ENCODE measurements at places on chromosomes 13 and 19.
A peak's percentile ranks its signal among the peaks of the same experiment; 100 is the strongest.

GRCh38 chr19:34172661-34173192 is 423 bp downstream of the LSM14A start:
- DNase-seq, result peak; percentile 57

- no peak for DNase-seq
Measured at GRCh38 chr13:51397262-51397941, 55.4 kb downstream of the INTS6 start.

DNA sequence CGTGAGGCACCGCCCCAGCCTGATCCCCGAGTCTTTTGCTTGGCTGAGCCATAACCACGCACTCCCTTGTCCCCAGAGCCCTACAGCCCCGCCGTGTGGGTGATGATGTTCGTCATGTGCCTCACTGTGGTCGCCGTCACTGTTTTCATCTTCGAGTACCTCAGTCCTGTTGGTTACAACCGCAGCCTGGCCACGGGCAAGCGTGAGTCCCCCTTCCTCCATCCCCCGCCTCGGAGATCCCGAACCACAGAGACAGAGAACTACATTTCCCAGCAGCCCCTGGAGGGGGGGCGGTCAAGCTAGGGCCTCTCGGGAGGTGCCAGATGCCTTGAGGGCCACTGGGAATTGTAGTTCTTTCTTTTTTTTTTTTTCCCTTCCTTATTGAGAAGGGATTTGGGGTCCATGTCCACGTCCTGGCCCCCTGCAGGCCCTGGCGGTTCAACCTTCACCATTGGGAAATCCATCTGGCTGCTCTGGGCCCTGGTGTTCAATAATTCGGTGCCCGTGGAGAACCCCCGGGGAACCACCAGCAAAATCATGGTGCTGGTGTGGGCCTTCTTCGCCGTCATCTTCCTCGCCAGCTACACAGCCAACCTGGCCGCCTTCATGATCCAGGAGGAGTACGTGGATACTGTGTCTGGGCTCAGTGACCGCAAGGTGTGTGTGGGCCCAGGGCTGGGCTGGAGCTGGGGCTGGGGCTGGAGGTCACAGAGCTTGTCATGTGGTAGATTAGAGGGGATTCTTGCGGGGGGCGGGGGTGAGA is 25.9 kb downstream of the GRIN2D start:
- peak; percentile 89 for DNase-seq

- no peak for DNase-seq
Measured at GRCh38 chr13:47417485-47417884, 520.6 kb upstream of the HTR2A start.

GRCh38 chr19:33777753-33778088 is 18.9 kb upstream of the KCTD15 start:
- no peak for DNase-seq

DNA sequence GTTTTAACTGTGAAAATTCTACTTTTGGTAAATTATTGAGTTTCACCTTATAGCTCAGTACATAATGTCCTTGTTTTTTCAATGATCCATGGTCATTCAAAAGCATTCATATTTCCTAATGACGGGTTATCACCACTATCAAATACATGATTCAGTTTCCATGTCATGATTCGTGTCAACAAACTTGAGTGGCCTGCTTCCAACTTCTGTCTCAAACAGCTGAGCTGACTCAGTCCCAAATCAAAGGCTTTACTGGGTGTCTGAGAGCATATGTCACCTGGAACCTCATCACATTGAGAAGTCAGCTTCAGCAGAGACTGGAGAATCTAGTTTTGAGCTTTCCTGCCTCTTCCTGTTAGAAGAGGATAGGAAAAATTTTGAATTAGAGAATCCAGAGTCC is 40.3 kb upstream of the SGCG start:
- DNase-seq, result no peak

- no peak for DNase-seq
Measured at GRCh38 chr19:31146546-31147183, 202.6 kb downstream of the TSHZ3 start.

DNA sequence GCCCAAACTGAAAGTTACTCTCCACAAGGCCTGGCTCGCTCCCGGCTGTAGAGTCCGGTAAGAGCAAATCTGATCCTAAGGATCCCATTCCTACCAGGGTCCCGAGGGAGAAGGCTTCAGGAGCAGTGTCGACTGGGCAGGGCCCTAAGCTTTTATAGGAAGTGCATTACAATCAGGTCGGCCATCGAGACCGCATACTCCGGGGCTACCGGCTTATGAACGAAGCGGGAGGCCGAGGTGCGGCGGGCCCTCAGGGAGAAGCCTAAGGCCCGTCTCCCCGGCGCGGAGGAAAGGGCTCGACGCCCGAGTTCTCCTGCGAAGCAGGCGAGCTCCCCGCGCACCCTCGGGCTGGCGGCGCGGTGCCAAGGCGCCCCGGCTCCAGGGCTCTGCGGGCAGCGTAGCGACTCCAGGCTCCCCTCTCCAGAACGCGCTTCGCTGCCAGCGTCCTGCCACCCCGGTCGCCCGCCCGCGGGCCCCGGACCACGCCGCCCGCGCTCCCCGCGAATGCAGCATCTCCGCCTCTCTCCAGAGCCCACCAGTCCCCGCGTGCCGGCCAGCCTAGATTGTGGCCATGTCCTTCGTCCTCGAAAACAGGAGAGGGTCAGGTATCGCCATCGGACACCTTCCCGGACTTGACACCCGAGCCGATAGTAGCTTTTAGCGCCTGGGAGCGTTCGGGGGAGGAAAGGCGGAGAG is 1.4 kb downstream of the EFNB2 start:
- DNase-seq, result peak; percentile 22

GRCh38 chr19:9531933-9532332 is 6.5 kb downstream of the ZNF426 start:
- no peak for DNase-seq

GRCh38 chr13:83508771-83509301 is 373.4 kb downstream of the SLITRK1 start:
- no peak for DNase-seq

GRCh38 chr13:53142306-53142705 is 113.7 kb downstream of the OLFM4 start:
- DNase-seq, result no peak

Measured in hematopoietic multipotent progenitor cell treated with erythropoietin and hydrocortisone succinate and interleukin-3 and kit ligand, for 6 days (in vitro differentiated cells).